CD4-positive, alpha-beta T cell (primary cell): ENCODE measurements at places on chromosomes 12 and 14. TPM values are rescaled to one million over a fixed set of nuclear protein-coding genes. Genes with fewer than 3 reads are reported as not detected.

- DNase-seq, result no peak
Observed at GRCh38 chr12:118375348-118375747, 1.0 kb upstream of the SUDS3 start.

DNA sequence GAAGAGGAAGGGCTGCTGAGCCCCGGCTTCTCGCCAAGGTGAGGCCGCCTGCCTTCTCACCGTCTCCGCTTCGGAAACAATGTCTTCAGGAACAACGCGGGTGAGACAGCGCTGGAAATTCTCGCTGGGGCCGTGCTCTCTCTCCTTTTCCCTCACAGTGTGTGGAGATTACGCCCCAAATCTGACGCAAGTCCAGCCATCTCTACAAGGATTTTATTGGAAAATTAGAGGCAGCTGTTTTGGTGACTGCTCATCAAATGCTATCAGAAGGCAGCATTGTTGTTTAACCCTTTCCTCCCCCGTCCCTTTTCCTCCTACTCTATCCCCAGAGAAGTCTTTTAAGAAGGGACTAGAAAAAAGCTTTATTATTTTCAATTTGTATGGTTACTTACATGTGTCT lies 53.5 kb downstream of the PIWIL1 start:
- DNase-seq, result no peak

The TECPR2 gene
- 5.4 TPM for total RNA-seq

GRCh38 chr12:54352022-54352531 lies 12.2 kb downstream of the GPR84 start:
- DNase-seq, result peak; percentile 59

The BHLHE41 gene
- total RNA-seq, result not detected

GRCh38 chr12:92553389-92553788 lies 149.4 kb upstream of the PLEKHG7 start:
- no peak for DNase-seq

- no peak for DNase-seq
Observed at GRCh38 chr12:98217257-98217656, 298.1 kb upstream of the TMPO start.

DNA sequence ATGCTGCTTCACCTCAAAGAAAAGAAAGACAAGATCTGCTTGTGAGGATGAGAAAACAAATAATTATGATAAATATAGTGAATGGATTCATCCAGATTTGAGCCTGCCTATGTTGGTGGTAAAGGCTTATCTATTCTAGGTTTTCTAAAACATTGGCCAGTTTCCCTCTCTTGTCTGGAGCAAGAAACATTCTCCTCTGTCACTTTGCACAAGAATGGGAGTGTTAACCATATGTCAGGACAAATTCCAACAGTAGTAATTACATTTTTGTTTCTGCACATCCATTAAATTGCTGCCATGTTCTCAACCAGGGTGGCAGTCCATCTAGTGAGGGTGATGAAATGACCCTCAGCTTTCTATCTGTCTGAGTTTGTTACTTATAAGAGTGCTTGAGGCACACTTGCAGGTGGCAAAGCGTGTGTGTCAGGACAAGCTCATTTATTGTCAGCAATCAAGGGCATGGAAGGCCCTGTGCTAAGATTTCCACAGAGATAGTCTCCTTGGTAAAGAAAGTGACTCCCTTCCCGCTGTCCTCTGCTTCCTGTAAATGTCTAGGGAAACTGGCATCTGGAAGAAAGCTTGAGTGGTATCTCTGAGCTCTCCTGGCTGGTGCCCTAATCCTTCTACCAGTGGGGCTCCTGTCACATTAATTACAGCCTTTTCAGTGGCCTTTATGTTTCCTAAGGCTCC lies 502.1 kb upstream of the FLRT2 start:
- DNase-seq, result no peak

The C12orf50 gene
- 0.17 TPM for total RNA-seq

DNA sequence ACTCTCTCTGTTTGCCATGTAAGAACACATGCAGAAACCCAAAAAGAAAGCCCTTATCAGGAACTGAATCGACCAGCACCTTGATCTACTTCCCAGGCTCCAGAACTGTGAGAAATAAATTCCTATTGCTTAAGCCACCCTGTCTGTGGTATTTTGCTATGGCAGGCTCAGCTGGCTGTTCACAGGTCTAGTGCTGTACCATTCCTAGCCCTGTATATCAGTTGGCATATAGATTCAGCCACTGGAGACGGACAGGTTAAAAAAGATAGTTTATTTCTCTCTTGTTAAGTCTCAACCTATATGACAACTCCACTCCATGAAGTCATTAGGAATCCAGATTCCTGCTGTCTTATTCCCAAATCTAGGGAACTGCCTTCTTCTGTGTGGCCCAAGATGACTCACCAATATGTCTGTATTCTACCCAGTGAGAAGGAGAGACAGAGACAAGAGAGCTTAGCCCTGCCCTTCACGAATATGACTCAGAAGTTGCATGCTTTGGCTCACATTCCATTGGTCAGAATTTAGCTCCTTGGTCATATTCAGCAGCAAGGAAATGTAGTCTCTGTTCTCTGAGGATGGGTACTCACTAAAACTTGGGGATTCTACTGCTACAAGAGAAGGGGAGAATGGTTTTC lies 57.0 kb downstream of the PLEKHG7 start:
- DNase-seq, result no peak

The KLRC2 gene
- total RNA-seq, result not detected

DNA sequence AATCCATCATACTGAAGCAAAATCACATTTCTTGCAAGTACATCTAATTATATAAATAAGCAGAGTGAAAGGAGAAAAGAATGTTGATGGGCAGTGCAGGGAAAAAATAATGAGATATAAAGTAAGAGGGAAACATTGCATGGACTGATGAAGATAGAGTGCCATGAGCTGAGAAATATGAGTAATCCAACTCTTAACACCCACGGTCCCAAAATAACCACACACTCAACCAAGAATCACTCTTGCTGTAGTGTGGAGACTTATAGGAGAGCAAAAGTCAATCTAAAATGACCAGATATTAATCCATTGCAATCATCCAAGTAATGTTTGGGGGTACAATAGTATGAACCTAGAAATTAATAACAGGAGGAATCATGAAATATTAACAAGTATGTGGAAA lies 40.2 kb downstream of the MYF5 start:
- DNase-seq, result no peak

DNA sequence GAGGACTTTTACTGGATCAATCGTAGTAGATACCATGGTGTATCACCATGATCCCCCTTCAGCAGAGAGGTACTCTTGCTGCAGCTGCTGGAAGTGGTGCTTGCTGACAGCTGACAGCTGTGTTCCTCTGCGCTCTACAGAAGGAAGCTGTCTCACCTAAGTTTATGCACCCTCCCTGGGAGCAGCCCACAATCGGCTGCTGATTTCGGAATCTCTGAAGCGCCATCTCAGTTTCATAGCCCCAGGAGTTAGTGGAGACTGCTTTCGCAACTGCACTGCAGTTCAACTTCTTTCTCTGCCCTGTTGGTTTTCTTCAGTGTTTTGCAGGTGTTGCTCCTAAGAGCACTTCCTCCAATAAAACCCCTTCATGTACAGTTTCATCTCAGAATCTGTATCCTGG lies 237.9 kb downstream of the PAWR start:
- DNase-seq, result no peak

GRCh38 chr14:94394581-94395207 lies 6.3 kb upstream of the SERPINA1 start:
- DNase-seq, result no peak

The SLC22A17 gene
- total RNA-seq, result 19.5 TPM

- DNase-seq, result no peak
Observed at GRCh38 chr12:26400627-26401026, 205.3 kb downstream of the SSPN start.

The DNAJC22 gene
- total RNA-seq, result not detected

The FOXN4 gene
- not detected for total RNA-seq

DNA sequence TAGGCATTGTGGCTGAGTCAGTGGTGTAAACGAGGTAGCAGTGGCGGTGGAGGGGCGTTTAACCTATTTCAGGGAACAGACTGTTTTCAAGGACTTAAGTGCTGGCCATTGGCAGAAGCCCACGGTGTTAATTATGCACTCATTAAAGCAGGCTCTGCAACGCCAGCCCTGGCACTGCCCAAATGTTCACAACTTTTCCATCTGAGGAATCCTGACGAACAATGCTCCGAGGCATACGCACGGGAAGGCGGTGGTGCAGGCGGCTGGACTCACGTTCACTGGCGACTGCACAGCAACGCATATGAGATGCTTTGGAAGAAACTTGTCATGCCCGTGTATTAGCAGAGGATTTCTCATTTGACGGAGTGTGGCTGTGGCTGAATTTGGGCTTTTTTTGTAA lies 70.6 kb upstream of the SLC24A4 start:
- DNase-seq, result no peak

DNA sequence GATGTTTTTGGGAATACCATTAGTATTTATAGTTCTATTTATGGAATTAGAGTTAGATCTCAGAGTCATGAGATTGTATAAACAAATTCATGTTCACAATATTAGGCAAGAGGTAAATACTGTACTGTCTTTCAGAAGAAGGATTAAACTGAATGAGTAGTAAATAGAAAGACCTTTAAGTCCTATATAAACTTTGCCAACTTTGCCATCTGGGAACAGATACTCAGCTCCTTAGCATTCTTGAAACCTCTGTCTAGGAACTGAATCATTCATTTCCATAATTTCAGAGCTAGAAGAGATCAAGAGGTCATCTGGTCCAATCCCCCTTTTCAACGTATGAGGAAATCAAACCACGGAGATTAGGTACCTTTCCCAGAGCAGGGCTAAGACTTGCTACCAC lies 141.1 kb downstream of the CAND1 start:
- no peak for DNase-seq

GRCh38 chr14:48035836-48036235 lies 360.4 kb upstream of the MDGA2 start:
- DNase-seq, result no peak

DNA sequence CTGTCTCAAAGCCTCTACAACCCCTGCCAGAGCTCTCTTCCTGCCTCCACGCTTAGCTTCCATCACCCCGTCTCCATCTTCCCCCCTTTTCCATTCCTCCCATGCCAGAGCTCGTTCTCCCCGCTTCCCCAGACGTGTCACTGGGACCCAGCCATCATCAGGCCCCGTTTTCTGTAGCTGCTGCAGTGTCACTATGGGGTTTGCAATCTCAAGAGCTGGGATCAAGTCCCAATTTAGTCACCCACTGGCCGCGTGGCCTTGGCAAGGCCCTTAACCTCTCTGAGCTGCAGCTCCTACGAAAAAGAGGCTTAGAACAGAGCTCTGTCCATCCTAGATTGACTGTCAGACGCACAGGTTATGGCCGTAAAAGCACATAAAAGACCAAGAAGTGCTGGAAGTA lies 901 bp upstream of the FAIM2 start:
- DNase-seq, result no peak

DNA sequence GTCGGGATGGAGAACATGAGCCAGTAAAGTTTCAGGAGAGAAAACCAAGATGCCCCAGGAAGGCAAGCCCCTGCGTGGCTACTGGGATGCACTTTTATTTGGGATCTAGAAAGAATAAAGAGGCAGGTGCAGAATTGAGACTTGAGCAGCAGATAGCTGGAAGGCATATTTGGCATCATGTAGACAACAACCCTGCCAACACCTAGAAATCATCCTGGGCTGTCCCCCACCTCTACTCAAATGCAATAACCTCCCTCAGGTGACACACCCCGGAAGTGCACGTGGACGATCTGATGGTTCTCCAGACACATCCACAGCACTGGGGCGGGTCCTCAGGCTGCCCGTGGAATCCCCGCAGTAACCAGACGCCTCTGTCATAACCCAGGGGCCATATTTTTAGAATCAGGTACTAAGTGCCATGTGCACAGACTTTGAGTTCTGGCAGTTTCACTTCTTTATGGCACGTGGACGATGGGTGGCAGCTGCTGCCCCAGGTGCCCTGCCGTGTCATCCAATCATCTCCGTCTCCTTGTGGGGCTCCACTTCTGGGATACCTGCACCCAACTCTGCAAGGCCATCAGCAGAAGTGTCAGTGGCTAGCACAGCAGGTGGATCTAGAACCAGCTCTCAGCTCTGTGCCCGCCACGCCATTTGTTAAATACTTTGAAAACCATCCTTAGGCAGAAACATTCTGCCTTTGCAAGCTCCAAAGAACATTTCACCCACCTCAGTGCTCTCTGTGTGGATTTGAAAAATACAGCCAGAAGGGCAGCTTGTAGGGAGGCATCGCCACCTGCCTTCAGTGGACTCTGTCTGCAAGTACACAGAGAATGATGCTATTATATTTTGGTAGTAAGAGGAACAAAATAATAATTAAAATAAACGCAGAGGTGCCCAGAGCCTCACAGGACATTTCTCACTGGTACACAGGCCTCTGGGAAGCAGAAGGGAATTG lies 771.7 kb upstream of the TMEM132C start:
- DNase-seq, result no peak

The ARHGEF25 gene
- 0.25 TPM for total RNA-seq

GRCh38 chr12:47088021-47088944 lies 8.5 kb upstream of the AMIGO2 start:
- DNase-seq, result no peak

The MGAT2 gene
- total RNA-seq, result 15.0 TPM

DNA sequence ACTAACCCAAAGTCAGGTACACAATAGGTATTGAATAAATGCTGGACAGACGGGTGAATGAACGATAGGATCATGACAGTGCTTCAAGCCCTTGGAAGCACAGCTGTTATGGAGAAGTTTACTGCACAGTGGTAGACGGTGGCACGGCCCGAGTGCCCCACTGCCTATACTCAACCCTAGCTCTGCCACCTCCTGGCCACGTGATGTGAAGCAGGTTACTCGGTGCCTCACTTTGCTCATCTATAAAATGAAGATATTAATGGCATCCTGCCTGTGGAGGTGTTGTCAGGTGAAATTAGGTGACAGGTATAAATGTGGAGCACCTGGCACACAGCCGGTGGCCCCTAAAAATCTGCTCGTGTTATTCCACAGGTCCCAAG lies 5.8 kb downstream of the ASB2 start:
- DNase-seq, result peak; percentile 87

- DNase-seq, result no peak
Observed at GRCh38 chr14:82047777-82048470, 514.3 kb upstream of the SEL1L start.

- no peak for DNase-seq
Observed at GRCh38 chr14:63565448-63565847, 22.3 kb upstream of the PPP2R5E start.

GRCh38 chr12:87807086-87807485 lies 222.1 kb downstream of the C12orf50 start:
- no peak for DNase-seq

The TRPV4 gene
- not detected for total RNA-seq

DNA sequence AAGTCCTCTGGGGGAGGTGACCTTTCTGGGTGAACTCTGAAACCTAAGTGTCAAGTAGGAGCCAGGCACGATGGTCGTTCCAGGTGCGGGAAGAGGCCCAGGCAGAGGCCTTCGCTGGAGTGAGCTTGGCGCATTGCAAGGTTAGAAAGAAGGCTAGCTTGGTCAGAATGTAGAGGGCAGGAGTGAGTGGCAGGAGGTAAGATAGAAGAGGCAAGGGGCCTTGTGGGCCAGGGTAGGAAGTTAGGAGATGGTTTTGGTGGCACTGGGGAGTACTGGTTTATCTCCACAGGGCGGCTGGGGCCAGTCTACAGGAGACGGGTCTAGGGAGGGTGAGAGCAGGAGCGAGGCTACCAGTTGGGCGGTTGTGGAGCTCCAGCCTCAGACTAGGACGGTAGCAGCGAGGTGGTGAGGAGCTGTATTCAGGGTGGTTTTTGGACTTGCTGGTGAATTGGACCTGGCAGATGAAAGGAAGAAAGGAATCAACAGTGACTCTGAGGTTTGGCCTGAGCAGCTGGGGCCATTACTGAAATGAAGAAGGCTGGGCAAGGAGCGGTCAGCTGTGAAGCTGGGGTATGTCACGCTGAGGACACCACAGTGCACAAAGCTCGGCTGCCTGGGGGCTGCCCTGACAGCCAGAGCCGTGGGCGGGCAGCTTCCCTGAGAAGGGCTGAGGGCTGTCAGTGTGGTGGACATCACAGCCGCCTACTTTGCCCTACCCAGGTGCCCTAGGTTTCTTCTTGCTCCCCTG lies 9.0 kb downstream of the MLXIP start:
- no peak for DNase-seq

The PMCH gene
- not detected for total RNA-seq
